Psoas muscle (tissue), 8 donors: ENCODE measurements at places on chromosomes 1 and 21. TPM values are rescaled to one million over a fixed set of nuclear protein-coding genes. Genes with fewer than 3 reads are reported as not detected.

The NHLH1 gene
- polyA plus RNA-seq, result 0.06 TPM

The B3GALT2 gene
- polyA plus RNA-seq, result 0.15 TPM

The C1orf185 gene
- not detected for polyA plus RNA-seq

The S100A13 gene
- polyA plus RNA-seq, result 159 TPM

The ITLN2 gene
- not detected for polyA plus RNA-seq

The HPCA gene
- polyA plus RNA-seq, result not detected

The ATP6V1G3 gene
- polyA plus RNA-seq, result not detected
